ENCODE measurements at places on chromosomes 1 and 21.
A peak's percentile ranks its signal among the peaks of the same experiment; 100 is the strongest.

DNA sequence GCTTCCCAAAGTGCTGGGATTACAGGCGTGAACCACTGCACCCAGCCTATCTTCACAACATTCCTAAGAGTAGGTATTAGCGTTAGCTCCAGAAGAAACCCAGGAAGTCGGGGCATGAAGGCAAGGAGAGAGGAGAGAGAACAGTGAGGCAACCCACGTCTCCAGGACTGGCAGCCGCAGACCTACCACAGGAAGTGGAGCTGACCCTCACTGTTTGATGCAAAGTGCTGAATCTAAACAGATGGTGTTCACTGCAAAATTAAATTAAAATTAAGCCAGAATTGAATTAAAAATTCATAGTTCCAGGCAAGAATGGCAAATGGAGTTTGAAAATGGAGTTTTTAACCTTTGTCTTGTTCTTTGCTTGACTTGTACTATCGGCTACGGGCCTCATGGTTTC, 6.7 kb downstream of the ECE1 start:
- no peak for DNase-seq

DNA sequence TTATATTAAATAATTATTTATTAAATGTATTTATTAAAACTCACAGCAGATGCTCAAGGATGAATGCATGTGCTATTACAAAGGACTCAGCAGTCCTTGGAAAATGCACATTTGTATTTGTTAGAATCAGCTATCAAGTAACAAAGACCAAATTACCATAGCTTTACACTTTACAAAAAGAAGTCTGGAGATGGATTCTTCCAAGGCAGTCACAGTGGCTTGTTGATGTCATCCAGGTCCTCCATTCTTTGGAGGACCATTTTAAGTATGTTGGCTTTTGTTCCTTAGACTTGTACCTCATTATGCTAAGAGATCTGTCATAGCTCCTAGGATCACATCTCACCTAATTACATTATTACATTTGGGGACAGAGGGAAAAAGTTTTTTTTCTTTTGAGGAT, 63.4 kb downstream of the NTMT2 start:
- no peak for DNase-seq

DNA sequence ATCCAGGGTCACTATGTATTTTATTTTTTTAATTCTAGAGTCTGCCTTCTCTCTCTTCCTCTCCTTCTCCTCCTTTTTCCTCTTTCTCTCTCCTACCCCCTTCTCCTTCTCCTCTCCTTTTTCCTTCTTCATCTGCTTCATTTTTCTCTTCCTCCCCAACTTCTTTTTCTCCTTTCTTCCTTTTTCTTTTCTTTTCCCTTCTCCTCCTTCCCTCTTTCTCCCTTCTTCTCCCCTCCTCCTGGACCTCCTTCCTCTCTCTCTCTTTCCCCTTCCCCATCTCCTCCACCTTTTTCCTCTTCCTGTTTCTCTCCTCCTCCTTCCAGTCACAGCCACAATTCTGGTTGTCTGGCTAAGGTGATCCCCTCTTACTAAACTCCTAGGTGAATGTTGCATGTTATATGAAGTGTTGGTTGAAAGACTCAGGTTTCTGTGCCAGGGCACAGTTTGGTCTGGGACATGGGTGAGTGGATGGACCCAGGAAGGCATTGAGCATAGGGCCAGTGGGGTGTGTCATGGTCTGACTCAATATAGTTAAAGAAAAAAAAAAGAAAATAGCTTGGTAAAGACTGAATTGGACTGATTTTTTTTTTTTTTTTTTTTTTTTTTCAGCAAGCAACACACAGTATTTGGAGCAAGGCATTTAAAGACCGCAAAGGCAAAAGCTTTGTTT, 266.9 kb downstream of the TGFB2 start:
- no peak for DNase-seq

DNA sequence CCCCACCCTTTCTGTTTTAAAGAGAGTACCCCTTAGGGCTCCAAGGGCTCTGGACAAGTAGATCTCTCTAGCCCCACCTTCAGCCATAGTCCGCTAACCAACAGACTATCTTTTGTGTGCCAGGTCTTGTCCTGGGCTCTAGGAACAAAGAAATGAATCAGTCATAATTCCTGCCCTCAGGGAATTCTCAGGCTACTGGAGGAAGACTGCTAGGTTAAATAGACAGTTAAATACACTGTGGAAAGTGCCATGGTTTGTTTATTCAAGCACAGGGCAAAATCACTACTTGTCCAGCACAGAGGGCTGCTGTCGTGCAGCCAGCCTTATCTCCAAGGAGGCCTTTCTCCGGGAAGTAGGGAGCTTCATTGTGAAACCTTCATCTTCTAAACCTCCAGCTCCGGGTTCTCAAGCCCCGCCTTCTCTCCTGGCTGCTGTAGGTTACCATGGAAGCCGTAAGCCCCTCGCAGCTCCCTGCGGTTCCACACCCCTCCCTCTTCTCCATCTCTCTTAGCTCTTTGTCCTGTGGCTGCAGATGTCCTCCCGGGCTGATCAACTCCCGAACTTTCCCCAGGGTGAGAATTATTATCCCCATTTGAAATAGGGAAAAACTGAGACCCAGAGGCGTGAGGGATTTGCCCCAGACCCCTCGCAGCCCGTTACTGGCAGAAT, 29.8 kb downstream of the SHISAL2A start:
- DNase-seq: no peak

DNA sequence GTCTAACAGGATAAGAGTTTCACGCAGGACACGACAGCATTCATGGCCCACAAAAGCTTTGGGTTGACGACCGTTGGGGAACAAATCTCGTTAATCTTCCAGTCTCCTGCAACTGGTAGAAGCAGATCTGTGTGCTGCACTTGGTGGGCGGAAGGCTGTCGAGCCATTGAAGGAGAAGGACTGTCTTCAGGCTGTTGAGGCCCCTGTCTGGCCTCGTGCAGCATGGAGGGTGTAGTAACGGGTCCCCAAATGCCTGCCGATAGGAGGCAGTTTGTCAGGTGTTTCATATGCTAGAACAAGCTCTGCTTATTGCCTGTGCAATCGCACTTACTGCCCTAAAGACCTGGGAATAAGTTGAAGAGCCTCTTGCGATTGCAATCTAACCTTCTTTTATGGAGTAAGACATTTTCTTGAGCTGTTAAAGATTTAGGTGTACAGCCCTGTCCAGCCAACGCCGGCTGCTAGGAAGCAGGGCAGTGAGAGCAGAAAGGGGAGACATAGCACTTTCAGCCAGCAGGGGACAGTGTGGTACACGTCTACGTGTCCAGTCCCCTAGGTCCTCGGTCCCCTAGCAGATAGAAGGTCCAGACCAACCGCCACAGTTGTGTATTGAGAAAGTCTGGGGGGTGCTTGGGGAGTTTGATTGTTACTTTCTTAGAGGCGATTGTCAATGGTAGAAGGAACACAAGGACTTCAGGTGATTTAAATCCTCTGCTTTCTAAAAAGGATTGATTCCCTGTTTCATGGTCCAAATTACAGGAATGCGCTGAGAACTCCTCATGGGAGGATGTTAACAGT, 102.3 kb upstream of the TMPRSS2 start:
- DNase-seq: no peak

- no peak for DNase-seq
Observed at GRCh38 chr1:193406901-193407300, 220.5 kb upstream of the B3GALT2 start.

- no peak for DNase-seq
Observed at GRCh38 chr1:95126846-95127245, 9.7 kb downstream of the TLCD4 start.

DNA sequence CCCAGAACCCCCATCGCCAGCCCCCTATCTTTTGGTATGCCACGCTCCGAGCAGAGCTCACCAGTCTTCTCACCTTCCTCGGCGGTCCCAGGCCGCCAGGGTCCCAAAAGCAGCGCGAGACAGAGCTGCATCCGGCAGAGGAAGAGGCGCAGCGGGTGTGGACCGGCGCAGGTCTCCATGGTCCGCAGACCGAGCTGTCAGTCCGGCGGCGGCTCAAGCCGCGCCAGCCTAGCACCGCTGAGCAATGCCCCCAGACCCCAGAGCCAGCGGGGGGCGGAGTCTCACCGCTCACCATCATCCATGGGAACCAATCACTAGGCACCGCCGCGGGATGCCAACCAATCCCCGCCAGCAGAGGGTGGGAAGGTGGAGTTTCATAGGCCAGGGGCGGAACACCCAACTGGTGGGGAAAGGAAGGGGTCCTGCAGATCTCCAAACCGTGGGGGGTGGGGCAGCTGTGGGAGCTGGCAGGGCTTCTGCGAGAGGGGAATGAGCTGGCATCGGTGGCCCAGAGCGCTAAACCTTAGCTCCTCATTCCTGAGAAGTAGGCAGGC, at the start of gene EPHA10:
Gene EPHA10, minus strand, starts transcription at position 233 of the 554 bp plus-strand sequence. Its CDS starts 54 bp downstream, at position 179.
- DNase-seq: peak; percentile 14

DNA sequence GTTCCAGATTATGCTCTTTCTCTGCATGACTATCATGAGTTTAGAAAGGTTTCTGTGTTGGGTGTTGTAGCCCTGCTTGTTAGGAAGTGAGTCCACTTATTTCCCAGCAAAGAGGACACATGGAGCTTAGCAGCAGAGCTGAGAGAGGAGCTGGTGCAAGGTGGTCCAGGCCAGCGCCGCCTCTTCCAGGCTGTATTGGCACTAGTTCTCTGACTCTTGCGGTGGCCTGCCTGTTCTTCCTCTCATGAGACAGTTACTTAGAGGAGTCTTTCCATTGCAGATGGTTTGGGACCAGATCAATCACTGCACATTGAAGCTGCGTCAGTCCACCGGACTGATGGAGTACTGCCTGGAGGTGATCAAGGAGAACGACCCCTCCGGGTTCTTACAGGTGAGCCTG, 38.0 kb downstream of the TRIM67 start:
- DNase-seq: no peak

- DNase-seq: no peak
Observed at GRCh38 chr1:52403566-52404115, 582 bp downstream of the ORC1 start.

- DNase-seq: no peak
Observed at GRCh38 chr1:154327466-154328317, 2.4 kb downstream of the ATP8B2 start.

- no peak for DNase-seq
Observed at GRCh38 chr1:56920591-56921001, 45.2 kb downstream of the C8B start.

DNA sequence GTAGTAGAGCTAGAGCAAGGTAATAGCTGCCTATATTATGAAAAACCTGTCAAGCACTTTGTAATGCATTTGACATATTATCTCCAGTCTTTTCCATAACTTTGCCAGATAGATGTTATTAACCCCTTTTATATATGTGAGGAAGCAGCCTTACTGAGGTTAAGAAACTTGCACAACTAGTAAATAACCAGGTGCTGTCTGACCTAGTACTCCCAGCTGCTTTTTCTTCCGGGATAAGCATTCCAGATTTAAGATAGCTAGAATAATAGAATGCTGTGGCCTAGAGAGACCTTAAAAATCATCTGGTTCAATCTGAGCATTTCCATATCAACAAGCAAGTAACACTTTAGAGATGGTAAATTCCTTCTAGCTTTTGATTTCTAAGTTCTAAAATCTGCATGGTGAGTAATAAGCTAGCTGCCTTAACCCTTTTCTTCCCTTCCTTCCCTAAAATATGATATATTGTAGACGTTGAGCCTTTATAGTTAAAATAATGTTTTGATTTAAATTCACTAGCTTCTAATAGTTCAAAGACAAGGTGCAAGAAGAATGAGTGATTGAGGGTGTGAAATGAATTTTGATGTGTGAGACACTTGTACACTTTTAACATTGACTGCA, 1.8 kb downstream of the SH3GLB1 start:
- no peak for DNase-seq

DNA sequence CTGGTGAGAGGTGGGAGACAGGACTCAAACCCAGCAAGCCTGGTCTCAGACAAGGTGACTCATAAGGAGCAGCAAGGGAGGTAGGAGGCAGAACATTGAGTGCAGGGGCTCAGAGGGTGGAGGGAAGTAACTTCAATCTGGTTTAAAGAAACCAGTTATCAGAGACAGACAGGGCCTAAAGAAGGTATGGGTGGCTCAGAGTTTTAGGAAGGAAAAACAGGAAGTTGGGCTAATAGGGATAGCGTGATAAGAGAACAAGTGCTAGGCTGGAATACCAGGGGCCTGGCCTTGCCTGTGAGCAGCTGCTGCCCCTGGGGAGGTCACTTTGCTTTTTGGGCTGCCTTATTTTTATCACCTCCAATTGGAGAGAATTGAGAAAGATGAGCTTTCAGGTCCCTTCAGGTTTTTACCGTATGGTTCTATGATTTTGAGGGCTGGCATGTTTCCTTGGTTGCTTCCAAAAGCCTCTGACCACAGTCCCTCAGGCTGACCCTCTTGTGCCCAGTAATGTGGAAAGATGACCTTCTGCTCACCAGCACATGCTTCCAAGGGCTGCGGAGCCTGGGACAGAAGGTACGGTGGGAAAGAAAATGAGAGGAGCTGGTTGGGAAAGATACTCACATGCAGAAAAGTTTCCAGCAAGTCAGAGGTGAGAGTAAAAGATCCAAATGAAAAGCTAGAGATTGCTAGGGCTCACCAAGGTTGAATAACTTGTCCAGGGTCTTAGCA, 77.0 kb downstream of the DDR2 start:
- DNase-seq: no peak

GRCh38 chr1:118990513-118991152, 2.5 kb upstream of the TBX15 start:
- DNase-seq: no peak

GRCh38 chr1:241442686-241443085, 76.9 kb downstream of the FH start:
- DNase-seq: no peak

DNA sequence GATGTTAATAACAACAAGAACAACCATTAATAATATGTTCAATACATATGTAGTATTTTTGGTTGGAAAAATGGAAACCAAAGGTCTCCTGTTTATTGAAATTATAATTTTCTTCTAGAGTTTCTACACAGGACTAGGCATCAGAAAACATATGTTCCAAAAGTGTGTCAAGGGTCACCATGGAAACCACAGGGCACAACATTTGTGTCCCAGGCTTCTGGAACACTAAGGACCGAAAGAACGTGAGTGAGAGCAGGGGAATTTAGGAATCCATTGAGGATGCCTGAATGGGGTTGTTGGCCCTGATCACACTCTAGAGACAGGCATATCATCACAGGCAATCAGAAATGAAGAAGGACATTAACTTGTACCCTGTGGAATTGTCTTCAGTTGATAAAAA, 7.5 kb upstream of the CDC14A start:
- DNase-seq: no peak

- DNase-seq: no peak
Observed at GRCh38 chr1:28417441-28417922, 47.9 kb downstream of the PHACTR4 start.

DNA sequence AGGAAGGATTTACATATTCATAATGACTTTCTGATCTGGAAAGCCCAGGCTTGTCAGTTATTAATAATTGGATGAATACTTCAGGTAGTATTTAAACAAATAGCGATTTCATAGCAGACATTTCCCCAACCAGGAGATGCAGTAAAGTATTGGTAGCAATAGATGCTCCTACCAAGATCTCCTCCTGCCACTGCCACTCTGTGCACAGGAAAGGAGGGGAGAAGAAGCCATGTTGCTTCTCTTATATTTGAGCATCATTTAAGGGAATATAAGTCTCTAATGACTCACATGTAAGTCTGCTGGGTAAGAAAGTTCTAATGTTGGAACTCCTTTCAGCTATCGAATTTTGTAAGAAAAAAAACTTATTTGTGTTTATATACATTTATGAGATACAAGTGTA, 420 bp upstream of the IFI16 start:
- DNase-seq: no peak
